GM10248 (cell line): ENCODE measurements at places on chromosomes 11 and 22.
A peak's percentile ranks its signal among the peaks of the same experiment; 100 is the strongest.

DNA sequence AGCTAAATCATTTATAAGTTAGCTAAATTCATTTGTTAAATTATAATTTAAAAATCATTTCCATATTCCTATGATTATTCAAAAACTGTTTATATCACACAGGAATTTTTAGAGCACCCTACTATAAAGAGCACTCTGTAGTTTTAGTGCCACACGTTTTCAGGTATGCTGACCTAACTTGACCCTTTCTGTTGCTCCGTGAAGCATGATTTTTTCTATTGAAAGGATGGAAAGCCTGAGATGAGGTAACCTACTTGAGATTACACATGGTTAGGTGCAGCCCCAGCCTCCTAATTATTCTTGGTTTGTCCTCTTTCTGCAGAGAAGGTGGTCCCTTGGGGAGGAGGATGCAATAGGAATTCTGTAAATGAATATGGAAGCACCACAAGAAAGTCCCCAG lies 72.6 kb downstream of the PPFIBP2 start:
- no peak for DNase-seq

- DNase-seq, result no peak
Measured at GRCh38 chr11:64034411-64034811, 1.3 kb upstream of the FLRT1 start.

- no peak for DNase-seq
Measured at GRCh38 chr11:69914286-69915150, 95.3 kb upstream of the FGF3 start.

GRCh38 chr22:39468487-39469325 lies 11.9 kb downstream of the MGAT3 start:
- no peak for DNase-seq

GRCh38 chr11:8477151-8477550 lies 116.9 kb downstream of the STK33 start:
- DNase-seq, result no peak

DNA sequence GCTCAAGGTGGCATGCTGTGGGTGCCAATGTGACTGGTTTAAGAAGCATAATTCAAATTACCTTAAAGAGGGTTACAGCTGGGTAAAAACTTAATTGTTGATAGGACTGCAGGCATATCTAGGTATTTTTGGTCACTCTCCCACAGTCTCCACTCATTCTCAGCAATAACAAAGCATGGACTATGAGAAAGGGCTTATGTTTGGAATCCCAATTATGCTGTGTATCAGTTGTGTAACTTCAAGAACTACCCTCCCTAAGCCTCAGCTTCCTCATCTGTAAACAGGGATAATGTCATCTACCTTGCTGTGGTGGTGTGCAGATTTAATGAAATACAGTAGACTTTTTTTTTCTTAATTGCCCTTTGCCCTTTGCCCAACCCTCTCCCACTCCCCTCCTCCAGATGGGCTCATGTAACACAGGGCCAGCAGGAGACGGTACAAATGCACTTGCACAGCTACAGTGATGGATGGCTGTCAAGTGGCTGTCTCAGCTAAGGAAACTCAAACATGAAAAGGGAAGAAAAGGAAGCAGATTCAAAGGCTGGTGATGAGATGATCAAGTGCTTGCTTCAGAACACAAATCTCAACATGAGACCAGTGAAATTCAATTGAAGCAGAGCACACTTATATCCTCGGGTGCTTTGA lies 37.6 kb downstream of the MAP6 start:
- DNase-seq, result no peak

DNA sequence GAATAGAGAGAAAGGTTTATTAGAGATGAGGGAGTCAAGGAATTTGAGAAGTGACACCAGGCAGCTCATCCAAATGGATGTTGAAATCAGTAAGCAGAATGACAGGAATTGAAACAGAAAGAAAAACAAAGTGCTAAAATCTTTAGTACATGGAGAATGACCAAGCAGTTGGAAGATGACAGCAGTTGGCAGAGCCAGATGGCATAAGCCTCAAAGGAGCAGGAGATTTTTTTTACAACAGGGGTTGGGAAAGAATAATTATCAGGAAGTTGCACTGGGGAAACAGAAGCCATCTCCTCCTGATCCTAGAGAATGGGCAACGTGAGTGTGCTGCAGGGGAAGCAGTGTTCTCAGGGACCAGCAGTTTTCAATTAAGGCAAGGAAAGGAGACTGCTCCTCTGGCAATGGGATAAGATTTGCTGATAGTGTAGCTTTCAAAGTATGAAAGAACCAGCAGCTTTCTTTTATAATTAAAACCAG lies 28.9 kb downstream of the RAB39A start:
- no peak for DNase-seq

DNA sequence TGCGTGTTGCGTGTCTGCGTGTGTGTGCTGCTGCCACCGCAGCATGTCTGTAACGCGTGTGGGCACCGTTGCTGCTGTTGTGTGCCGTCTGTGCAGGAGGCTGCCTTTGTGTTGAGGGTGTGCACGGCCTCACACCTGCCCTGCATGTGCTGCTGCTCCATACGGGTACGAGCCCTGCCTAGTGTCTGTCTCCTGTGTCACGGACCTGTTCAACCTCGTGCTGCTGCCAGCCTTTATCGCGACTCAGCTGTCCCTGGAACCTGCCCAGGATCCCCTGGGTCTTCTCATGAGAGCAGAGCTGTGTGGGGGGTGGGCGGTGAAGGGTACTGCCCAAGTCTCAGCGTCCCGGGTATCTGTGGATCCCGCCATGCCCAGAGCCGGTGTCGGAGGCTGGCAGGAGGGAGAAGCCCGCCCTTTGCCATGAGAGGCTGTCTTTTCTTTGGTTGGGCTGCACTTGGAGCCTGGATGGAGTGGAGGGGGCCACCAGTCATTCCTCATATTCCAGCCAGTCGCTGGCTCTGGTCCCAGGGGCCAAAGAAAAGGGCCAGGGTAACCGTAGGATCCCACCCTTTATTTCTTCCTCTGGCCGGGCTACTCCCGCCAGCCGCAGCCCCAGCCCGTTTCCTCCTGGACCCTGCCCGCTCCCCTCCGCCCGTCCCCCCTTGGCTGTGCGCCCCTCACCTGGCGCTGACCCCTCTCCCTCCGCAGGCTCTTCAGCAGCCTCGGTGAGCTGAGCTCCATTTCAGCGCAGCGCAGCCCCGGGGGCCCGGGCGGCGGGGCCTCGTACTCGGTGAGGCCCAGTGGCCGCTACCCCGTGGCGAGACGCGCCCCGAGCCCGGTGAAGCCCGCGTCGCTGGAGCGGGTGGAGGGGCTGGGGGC lies 7.8 kb upstream of the ACR start:
- DNase-seq, result no peak

GRCh38 chr11:6298605-6299004 lies 21.7 kb downstream of the CAVIN3 start:
- no peak for DNase-seq

GRCh38 chr22:17764036-17764435 lies 10.2 kb downstream of the BID start:
- DNase-seq, result no peak

GRCh38 chr11:128299132-128299726 lies 288.1 kb downstream of the ETS1 start:
- DNase-seq, result no peak

DNA sequence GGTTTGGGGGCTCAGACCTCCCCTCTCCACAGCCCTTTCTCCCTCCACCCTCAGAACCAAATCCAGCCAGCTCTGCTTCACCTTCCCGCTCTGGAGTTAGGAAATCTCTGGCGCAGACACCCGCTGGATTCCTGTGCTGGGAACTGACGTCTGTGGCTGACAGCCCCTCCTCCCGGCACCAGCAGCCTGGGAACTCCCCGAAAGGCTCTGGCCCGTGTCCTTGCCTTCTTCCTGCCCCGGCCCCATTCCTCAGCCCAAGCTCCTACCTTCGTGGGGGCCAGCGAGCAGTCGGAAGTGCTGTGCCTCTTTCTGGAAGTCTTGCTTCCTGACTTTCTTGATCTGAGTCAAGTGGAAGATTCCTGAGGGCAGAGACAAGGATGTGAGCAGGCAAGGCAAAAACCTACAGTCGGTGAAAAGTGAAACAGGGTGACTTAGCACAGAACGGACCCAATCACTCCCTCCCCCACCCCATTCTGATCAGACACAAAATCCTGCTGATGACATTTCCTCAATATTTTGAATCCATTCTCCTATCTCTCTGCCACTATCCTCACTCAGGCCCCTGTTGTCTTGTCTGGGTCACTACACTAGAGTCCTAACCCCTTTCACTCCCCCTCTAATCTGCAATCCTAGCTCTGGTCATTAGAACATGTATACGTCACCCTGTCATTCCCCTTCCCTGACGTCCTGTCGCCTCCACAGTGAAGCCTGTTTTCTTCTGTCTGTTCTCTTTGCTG lies 34.1 kb downstream of the CHRDL2 start:
- no peak for DNase-seq

- peak; percentile 50 for DNase-seq
Measured at GRCh38 chr22:45441138-45441537, 27.6 kb downstream of the RIBC2 start.

DNA sequence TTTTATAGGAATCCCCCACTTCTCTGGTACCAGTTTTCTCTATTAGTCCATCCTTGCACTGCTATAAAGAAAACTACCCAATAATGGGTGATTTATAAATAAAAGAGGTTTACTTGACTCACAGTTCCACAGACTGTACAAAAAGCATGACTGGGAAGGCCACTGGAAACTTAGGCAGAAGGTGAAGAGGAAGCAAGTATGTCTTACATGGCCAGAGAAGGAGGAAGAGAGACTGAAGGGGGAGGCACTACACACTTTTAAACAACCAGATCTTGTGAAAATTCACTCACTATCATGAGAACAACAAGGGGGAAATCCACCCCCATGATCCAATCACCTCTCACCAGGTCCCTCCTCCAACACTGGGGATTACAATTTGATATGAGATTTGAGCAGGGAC lies 68.9 kb upstream of the GNAZ start:
- DNase-seq, result no peak

- no peak for DNase-seq
Measured at GRCh38 chr11:108122166-108122628, 830 bp downstream of the ACAT1 start.

DNA sequence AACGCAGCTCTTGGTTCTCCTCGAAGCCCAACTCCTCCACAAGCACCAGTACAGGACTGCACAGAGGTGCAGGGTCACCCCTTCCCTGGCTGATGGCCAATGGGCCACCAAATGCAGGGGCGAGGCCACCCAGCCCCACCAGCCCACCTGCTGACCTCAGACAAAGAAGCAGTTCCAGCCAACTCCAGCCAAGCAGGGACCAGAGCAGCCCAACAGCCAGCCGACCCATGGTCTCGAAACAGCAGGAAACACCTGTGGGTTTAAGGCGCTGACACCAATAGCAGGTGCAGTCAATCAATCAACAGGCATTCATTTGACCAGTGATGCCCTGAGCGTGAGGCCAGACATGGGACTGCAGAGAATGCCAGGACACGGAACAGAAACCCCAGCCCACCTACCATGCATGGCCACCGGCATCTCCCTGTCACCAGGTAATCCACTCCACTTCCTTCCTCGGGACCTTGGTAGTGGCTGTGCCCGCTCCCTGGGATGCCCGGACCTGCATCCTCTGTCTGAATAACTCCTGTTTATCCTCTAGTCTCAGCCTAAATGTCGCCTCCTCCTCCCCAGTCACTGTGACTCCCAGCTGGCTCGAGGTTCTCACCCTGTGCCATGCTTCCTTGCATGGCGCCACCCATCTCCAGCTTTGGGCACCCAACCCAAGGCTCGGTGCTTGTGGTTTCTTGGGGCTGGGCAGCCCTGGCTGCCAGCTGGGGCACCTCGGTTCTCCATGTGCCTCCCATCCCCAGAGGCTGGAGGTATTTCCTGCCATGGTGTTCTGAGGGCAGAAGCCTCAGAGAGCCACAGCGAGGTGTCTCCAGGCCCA lies 1475.4 kb downstream of the BRD1 start:
- DNase-seq, result no peak

GRCh38 chr11:66267379-66268243 lies 828 bp upstream of the RAB1B start:
- peak; percentile 94 for DNase-seq

GRCh38 chr22:16932577-16932976 lies 75.4 kb downstream of the GAB4 start:
- no peak for DNase-seq

GRCh38 chr22:38881997-38882879 lies 10.2 kb upstream of the CBX6 start:
- no peak for DNase-seq

DNA sequence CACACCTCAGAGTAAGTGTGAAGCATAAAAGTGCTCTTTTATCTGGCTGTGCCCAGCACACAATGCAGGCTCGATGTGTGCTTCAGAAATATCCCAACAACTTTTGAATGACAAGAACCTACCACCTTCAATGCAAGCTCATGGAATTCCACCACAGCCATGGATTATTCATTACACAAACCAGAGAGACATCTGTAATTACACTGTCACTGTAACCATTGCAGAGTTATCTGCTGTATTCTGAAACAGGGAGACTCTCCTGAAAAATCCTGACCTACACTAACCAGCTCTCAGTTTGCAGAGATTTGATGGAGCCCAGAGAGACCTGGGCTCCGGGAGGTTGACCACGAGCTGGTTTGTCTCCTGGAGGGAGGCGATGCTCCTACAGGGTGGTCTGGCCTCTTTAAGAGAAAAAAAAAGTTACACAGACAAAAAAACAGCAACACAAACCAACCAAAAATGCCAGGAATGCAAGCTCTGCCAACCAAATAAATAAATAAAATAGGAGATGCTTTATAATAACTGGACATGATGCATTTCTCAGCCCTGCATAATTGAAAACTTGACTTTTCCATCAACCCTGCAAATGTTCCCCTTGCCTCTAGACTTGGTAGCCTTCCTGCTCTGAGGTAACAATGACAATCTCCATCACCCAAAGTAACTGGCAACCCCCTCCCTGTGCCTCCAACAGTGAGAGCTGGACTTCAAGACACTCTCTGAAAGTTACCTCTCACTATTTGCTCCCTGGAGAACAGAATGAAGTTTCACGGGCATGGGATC lies 69.7 kb downstream of the ETS1 start:
- DNase-seq, result no peak

GRCh38 chr11:73376803-73377629 lies 817 bp downstream of the RELT start:
- DNase-seq, result peak; percentile 82

DNA sequence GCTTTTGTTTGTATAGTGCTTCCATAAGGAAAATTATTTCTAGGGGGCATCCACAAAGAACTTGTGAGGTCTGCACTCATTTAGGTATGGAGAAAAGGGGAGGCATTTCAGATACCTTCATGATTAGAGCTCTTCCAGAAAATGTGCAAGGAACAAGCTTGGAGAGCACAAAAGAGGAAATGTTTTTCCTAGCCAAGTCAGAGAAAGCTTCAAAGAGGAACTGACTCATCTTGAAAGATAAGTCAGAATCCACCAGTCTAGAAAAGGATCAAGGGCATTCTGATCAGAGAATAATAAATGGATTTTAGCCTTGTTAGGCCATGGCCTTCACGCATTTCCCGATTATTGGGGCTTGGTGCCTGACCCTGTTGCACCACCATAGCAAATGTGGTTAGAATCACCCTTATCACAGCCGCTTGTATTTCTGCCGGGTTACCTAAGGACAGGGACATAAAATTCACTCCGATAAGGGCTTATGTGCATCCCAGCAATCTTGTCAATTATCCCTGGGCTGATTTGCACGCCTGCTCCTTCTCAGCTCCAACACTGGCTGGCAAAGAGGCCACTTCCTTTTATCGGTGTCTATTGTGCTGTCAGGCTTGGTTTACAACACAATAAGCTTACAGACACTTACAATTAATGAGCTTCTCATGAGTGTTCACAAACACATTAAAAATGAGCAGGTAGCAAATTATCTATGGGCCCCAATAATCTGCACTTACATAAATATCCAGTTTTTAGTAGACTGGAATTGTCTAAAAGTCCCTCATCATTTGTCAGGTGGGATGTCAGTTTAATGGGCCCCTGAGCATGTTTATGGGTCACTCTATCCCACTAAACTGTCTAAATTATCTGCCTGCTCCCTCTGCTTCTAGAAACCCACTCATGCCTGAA lies 613.5 kb downstream of the SOX6 start:
- DNase-seq, result no peak

GRCh38 chr11:86152006-86152862 lies 83.3 kb upstream of the PICALM start:
- no peak for DNase-seq
